ENCODE measurements at places on chromosomes 1 and 21.

GRCh38 chr21:43927591-43928221 lies 62.7 kb downstream of the AGPAT3 start:
- no peak for DNase-seq

GRCh38 chr1:65688848-65689247 lies 103.8 kb upstream of the PDE4B start:
- DNase-seq = no peak

GRCh38 chr21:44846485-44847260 lies 26.8 kb downstream of the PTTG1IP start:
- no peak for DNase-seq

DNA sequence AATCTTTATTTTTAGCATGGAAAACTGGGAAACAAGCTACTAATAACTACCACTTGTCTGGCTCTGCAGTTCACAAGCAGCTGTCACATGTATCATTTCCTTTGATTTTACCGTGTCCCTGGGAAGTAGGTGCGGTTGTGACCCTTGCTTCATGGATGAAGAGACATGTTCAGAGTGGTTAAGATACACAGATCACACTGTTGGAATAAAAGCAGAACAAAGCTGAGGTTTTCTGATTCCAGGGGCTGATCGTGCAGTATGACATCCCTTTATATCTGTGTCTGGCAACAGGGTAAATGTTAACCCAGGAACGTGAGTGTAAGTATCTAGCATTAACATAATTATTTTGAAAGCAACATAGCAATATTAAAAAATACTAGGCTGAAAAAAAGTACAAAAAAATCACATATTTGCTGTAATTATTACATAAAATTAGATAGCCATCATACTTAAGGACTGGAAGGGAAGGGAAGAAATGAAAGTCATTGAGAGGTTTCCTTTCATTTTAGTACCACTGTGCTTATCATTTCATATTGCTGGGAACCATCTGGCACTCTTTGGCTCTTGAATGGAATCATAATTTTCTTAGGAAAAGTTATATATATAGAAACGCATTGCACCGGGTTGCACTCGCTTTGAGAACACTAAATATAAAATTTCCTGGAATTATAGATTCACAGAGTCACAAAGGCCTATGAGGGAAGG lies 62.8 kb upstream of the PAXBP1 start:
- DNase-seq = no peak

GRCh38 chr1:87134625-87135328 lies 193.9 kb upstream of the LMO4 start:
- DNase-seq = no peak
